ENCODE measurements at places on chromosomes 1 and 21.

- no peak for DNase-seq
Measured at GRCh38 chr1:163196449-163196787, 6.3 kb downstream of the RGS5 start.

- DNase-seq = peak; percentile 69
Measured at GRCh38 chr21:42218836-42219605, at the start of gene ABCG1. TSS of gene ABCG1 (plus strand) at chr21:42219140. CDS start at chr21:42219263, 123 bp downstream.

DNA sequence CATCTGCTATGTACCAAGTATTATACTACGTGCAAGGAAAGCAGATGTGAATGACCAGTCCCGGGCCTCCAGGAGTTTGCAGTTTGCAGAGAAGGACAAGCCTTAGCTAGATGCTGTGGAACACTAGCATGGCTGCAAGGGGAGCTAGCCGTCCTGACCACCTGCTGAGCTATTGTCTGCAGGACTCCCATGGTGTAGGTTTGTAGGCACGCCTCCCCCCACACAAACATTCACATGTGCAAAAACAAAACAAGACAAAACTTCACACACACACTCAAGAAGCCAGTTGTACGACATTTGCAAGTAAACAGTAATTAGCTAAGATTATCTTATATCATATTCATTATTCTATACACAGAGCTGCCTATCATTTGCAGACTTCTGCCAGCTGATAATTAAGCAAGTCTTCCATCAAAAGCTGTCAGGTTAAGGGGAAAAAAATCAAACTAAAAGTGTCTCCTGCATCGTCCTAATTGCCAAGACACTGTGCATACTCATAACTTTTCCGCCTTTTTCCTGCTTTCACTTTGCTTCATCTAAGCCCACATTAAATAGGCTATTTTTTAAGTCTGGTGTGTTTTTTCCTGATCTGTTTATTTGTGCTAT is 10.7 kb upstream of the HNRNPU start:
- no peak for DNase-seq

GRCh38 chr1:17441265-17441992 is 2.0 kb upstream of the RCC2 start:
- DNase-seq = no peak

DNA sequence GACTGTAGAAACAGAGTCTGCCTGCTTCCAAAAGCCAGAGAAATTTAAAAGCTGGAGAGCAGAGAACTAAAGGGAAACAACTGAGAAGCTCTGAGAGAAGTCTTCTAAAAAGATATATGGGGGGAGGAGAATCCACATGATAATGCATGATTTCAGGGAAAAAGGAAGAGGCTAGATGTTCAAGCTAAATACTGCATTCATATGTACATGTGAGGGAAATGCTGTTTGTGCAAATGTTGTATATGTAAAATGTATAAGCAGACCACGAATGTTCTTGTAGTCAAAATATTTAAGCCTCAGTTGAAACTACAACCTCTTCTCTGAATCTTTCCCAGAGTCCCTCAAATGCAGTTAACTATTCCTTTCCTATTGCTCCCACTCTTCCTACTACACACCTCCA is 79.2 kb downstream of the AKT3 start:
- no peak for DNase-seq

- no peak for DNase-seq
Measured at GRCh38 chr1:57272601-57273000, 151.3 kb downstream of the DAB1 start.

DNA sequence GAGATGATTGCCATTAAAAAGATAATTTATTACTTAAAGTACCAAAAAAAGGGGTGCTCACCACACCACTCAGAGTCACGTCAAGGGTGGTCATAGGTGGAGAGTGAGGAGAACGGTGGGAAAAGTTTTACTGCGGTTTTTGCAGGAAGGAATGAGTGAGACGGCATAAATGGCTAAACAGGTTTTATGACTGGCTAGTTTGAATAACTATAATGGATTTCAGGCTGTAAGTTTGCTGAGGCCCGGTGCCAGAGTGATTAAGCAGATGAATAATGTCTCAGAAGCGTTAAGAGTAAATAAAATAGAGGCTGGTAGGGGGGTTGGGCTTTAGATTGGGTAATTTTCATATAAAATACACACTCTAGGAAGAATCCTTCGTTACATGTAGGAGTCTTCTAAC is 1337.8 kb downstream of the AMY1C start:
- DNase-seq = no peak

DNA sequence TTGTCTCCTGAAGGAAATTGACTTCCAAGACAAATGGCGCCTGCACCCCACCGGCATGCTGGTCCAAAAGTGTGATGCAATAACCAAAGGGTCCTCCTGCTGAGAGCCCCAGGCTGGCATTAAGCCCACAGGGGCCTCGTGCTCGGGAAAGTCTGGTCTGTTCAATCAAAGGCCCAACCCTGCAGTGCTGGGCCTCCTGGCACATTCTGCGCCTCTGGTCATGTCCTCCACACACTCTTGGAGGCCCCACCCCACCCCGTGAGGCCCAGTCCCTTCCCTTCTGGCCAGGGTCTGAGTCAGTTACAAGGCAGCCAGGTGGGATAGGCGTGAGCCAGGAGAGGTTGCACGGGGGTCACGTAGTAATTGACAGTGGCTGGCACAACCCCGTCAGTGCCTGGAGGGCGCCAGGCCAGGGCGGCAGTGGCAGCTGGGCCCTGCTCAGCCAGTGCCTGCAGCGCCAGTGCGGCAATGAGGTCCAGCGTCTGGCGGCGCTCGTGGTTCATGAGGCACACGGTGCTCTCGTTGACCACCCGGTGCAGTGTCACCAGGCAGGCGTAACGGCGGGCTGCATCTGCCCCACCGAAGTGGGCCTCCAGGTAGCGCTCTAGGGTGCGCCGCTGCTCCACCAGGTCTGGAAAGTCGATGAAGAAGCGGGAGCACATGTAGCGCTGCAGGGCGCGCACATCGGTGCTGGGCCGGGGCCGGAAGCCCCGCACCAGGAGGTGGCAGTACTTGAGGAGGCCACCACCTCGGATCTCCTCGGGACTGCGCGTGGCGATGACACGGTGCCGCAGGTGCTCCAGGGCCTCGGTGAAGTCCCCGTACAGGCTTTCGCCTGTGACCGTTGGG is 6.8 kb downstream of the TENT5B start:
- no peak for DNase-seq

- DNase-seq = no peak
Measured at GRCh38 chr21:14876524-14876840, 188.3 kb downstream of the NRIP1 start.

DNA sequence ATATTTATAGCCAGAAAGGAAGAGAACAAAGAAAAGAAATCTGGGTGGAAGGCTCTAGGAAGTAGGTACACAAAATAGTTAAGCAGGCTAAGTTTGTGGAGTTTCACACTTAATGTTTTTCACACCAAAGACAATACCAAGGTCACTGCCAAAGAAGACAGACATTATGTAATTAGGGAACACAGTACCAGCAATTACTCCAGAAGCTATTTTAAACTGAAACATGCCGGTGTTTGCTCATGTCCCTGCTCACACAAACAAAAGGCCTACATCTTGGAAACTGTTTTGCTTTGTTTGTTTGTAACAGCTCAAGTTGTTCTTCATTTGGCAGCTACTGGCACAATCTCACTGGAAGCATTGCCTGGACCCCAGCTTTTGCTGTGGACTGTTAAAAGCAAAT is 88.5 kb upstream of the DAB1 start:
- no peak for DNase-seq
